HCEC 1CT (cell line): ENCODE measurements at places on chromosomes 11 and 22.

- no peak for DNase-seq
Measured at GRCh38 chr11:27084518-27084917, 43.9 kb downstream of the BBOX1 start.

GRCh38 chr11:81496601-81497000 is 1237.1 kb downstream of the FAM181B start:
- no peak for DNase-seq

DNA sequence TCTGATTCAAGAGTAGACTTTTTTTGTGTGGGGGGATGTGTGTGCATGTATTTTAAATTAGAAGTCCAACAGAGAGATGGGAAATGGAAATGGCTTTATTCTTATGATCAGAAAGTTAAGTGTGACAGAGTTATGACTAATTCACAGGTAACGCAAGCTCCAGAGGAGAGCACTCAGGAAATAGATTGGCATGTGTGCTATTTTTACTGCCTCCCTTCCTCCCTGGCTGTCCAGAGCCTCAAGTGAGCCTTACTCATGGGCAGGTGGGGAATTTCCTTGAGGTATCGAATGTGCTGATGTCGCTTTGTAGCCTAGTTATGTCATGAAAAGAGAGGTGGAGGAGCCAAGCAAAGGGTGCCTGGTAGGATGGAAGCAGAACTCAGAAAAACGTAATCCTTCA is 70.3 kb upstream of the BDNF start:
- DNase-seq: no peak

- DNase-seq: peak; percentile 90
Measured at GRCh38 chr11:128409476-128409875, 177.9 kb downstream of the ETS1 start.

- no peak for DNase-seq
Measured at GRCh38 chr11:19800162-19800561, 87.5 kb downstream of the NAV2 start.

GRCh38 chr22:35598396-35598710 is 18.8 kb downstream of the MB start:
- DNase-seq: no peak

GRCh38 chr11:109422870-109423465 is 978 bp downstream of the C11orf87 start:
- DNase-seq: no peak

DNA sequence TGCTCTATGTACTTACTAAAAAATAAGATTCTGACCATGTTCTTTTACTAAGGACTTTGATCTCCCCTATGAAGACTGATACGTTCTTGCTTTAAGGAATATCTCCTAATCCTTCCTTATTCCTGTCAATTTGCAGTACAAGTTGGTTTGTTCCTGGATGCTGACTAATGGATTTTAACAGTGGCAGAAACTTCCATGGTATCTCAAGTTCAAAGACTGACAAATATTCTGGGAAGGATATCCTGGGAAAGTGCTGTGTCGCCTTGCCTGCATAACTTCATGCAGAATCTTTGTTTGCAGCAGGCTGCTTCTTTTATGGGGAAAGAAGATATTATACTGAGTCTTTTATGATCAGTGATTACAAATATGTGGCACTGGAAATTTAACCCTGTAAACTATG is 8.4 kb upstream of the OR52J3 start:
- no peak for DNase-seq

- DNase-seq: no peak
Measured at GRCh38 chr22:42978453-42979103, 36.4 kb downstream of the PACSIN2 start.

- no peak for DNase-seq
Measured at GRCh38 chr22:22951035-22951434, 63.4 kb downstream of the IGLL5 start.

DNA sequence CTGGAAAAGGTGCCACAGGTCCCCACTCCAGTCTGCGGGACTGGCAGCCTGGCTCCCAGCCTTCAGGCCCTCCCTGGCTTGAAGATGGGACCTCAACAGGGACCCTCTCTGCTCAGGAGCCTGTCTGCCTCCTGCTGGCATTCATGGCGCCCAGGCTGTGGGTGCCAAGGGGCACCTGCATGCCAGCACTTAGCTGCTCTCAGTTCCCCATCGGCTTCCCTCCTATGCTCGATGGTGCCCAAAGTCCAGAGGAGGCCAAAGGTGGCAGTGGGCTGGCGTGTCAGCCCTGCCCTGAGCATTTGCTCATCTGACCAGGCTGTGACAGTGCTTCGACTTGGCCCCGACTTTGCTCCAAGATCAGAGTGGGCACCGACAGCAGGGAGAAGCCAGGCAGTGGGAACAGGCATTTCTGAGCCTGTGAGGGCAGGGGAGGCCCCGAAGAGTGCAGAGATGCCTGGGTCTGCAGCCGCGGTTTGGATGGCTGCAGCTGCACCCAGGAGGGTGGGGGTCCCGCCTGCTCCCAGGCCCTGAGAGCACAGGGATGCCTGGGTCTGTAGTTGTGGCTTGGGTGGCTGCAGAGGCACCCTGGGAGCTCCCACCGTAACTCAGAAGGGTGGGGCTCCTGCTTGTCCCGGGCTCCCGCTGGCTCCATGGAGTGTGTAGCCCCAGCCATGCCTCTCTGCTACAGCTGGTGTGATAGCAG is 463.6 kb downstream of the TBC1D22A start:
- DNase-seq: no peak

GRCh38 chr22:49849161-49850020 is 4.3 kb upstream of the ZBED4 start:
- DNase-seq: no peak

GRCh38 chr11:100709233-100709957 is 22.3 kb downstream of the ARHGAP42 start:
- peak; percentile 64 for DNase-seq

- DNase-seq: no peak
Measured at GRCh38 chr11:123405123-123405592, 24.9 kb upstream of the GRAMD1B start.

- peak; percentile 74 for DNase-seq
Measured at GRCh38 chr11:111185266-111185665, 60.3 kb upstream of the POU2AF2 start.

- DNase-seq: no peak
Measured at GRCh38 chr11:98616098-98616655, 404.6 kb upstream of the CNTN5 start.

DNA sequence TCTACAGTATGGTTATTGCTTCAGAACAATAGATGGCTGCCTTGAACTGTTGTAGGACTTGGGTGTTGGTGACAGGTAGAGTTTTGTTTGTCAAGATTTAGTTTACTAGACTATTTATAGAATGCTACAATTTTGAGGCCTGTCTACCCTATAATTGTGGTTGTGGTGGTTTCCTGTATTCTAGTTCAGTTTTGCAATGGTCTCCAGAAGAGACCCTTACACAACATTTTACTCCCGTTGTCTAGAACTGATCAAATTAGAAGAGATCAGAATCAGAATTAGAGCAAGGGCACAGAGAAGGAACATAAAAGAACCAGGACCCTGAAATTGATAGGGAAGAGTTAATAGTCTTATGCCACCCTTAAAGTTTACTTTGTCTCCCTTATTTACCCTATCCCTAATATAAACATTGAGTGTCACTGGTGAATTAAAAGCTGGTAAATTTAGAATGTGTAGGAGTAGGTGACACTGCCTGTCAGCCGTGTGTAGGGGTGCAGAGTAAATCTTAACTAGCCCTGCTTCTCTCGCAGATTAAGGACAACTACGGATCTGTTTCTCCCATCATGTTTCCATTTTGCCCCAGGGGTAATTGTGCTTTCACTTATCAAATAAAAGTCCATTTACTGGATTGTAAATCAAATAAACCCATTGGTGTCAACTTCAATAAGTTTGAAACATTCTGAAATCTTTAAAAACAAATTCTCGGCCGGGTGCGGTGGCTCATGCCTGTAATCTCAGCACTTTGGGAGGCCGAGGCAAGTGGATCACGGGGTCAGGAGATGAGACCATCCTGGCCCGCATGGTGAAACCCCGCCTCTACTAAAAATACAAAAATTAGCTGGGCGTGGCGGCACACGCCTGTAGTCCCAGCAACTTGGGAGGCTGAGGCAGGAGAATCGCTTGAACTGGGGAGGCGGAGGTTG is 10.9 kb upstream of the PHLDB1 start:
- DNase-seq: no peak

GRCh38 chr11:118398791-118399559 is 2.4 kb upstream of the ATP5MG start:
- no peak for DNase-seq

GRCh38 chr11:22976146-22976545 is 115.9 kb upstream of the CCDC179 start:
- peak; percentile 80 for DNase-seq

GRCh38 chr11:80109031-80109430 is 668.2 kb upstream of the TENM4 start:
- DNase-seq: no peak

DNA sequence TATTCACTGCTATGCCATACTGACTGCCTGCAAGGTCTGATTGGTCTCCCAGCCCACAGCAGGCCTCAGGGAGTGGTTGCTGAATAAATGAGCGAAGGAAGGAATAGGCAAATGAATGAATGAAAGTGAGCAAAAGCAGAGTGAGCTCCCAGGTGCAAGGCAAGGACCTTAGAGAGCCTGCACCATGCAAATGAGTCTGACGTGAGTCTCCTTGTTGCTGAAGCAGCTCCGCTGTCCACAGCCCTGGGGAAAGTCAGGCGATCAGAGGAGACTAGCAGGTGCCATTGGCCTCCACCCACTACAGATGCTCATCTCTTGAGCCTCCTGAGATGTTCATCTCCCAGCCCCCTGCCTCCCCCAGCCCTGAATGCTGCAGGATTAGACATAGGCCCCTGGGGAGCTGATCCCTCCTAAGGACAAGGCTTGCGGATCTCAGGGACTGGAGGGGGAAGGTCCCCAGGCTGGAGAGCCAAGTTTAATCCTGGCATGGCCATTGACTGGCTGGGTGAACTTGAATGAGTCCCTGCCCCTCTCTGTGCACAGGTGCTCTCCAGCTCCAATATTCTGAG is 22.1 kb downstream of the GDPD5 start:
- DNase-seq: no peak

GRCh38 chr11:59607703-59608454 is 7.7 kb downstream of the OSBP start:
- no peak for DNase-seq

GRCh38 chr11:61486779-61487178 is 21.8 kb upstream of the LRRC10B start:
- DNase-seq: no peak

DNA sequence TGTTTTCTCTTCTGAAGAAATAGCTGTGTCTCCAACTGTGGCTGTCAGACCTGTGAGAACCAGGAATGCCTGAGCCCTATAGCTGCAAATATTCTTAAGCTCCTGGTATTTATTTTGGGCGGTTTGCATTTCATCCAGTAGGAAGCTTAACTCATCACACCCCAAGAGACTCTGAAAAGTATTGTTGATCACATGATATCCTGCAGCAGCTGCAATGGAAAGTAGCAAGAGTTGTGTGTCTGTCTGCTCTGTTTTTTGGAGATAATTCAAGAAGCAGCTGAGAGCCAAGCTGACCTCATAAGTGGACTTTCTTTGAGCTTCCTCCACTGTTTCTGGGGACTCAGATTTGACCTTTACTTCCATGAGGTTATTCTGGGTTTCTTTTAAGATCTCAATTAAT is 36.4 kb upstream of the MRPL17 start:
- DNase-seq: no peak

- no peak for DNase-seq
Measured at GRCh38 chr11:112374486-112375140, 114.0 kb upstream of the PLET1 start.

DNA sequence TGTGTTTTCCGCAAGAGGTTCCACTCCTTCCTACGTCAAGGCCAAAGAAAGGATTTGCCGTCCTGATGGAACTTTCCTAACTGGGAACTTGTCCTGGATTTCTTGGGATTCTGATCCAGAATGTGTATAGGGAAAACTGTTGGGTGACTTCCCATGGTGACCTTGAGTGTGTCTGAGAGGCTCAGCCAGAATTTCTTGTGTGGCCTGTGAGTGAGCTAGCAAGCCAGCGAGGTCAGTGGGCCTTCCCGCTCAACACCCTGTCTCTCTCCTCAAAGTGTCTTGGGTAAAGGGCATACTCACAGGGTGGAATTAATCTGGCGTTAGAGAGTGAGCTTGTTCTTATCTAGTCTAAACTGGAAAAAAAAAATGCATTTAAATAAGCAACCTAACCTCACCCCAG is 20.4 kb downstream of the ZNRF3 start:
- DNase-seq: no peak

DNA sequence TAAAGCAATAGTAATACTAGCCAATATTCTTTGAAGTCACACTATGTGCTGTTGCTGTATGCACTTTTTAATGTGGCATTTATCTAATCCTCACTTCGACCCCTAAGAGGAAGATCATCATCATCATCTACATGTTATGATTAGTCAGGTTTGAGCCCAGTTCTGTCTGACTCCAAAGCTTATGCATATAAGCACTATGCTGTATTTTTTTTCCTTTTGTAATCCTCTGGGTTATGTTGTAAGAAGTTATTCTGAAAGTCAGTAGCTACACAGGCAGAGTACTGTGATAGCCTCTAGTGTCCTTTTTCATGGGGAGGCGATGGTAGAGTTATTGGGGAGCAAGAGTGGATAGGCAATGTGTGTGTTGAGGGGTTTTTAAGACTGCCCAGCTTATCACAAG is 11.1 kb downstream of the MMP20 start:
- no peak for DNase-seq

- no peak for DNase-seq
Measured at GRCh38 chr22:47515384-47516125, 753.1 kb downstream of the TBC1D22A start.

DNA sequence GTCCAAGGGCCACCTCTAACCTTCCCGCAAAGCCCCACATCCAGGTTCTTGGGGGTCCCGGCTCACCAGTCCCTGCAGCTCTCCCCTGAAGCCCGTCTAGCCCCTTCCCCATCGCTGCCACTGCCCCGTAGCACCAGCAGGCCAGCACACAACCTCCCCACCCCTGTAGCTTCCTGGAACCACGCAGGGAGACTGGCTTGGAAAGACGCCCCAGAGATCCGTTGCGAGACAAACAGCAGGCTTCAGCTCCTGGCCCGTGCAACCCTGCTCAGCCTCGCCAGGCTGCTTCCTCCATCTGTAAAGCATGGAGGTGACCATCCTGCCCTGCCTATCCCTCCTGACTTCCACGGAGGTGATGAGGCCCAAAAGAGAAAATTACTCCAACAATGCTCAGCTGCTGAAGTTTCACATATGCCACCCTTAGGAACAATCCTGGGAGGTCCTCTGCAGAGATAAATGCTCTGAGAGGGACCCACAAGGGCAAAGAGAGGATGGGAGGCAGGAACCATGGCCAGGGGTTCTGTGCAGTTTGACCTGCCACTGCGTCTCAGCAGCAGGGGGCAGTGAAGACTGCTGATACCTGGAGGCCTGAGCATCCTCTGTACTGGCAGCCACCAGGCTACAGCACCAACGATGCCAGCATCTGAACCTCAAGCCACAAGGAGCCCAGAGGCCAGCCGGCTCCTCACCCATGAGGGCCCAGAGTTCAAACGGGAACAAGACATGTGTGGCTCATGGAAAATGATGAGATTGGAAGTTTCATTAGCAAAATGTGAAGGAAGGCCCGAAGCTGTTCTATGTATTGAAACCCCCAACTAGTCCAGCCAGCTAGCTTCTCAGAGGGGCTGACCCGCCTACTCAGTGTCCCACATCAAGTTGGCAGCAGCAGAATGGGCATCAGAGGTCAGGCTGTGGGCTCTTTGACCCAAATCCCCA is 16.1 kb downstream of the DGCR2 start:
- no peak for DNase-seq
